ENCODE measurements at places on chromosomes 2 and 18.

DNA sequence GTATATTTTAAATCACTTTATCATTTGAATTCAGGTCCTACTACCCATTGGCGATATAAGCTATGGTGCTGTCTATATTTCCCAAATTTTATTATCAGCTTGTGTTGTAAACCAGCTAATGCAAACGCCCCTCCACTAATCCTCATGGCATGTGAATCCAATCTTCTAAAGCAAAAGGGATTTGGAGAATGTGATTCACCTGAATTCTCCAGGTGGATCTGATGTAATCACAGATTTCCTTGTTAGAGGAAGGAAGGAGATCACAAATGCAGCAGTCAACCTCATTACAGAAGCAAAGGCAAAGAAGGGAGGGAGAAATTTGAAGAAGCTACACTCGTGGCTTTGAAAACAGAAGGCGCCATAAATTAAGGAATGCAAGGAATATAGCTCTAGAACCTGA is 431.1 kb upstream of the CDH19 start:
- DNase-seq = no peak

DNA sequence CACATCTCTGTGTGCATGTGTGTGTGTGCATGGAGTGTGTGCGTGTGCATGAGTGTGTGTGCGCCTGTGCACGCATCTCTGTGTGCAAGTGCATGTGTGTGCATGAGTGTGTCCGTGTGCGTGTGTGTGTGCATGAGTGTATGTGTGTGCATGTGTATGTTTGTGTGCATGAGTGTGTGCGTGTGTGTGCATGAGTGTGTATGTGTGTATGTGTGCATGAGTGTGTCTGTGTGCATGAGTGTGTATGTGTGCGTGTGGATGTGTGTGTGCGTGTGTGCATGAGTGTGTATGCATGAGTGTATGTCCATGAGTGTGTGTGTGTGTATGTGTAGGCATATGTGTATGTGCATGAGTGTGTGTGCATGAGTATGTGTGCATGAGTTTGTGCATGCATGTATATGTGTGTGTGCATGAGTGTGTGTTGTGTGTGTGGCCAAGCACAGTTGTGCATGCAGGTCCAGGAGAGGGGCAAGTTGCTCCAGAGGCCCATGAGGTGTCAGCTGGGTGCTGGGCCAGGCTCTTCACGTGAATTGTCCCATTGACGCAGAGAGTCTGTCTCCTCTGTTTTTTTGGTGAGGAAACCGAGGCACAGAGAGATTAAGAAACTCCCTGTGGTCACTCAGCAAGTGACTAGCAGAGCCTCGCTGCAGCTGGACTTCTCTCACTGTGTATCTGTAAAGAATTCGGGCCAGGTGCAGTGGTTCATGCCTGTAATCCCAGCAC is 75.5 kb downstream of the ASB1 start:
- DNase-seq = no peak

DNA sequence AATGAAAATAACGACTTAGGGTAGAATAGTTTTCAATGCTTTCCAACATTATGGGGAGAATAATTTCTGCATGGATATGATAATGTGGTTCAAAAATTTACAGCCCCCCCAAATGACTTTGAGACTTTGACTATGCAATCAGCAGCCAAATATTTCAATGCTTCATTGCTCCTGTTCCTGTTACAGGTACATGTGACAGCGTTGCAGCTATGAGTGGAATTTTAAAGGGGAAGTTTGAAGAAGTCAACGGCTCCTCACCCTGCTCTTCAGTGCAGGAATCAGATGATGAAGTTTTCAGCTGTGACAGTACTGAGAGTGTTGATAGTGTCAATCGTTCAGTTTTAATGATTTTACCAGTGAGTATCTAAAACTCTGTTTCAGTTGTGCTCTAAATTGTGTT is 25.1 kb downstream of the CSRNP3 start:
- no peak for DNase-seq

DNA sequence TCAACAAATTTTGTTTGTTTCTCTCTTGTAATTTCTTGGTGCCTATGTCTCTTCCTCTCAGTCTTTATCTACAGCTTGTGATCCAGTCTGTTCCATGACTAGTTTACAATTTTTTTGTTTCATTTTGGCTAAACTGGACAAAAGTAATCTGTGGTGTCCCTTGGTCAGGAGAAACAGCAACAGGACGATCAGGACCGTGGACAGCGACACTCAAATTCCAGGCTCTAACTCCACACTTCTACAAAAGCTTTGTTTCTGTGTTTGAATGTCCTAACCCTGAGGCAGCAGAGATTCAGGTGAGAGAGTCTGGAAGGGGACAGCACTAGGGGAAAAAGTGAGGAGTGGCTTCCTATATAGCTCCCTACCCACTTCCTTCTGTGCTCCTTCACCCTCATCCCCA is 593.3 kb upstream of the FANCL start:
- no peak for DNase-seq

DNA sequence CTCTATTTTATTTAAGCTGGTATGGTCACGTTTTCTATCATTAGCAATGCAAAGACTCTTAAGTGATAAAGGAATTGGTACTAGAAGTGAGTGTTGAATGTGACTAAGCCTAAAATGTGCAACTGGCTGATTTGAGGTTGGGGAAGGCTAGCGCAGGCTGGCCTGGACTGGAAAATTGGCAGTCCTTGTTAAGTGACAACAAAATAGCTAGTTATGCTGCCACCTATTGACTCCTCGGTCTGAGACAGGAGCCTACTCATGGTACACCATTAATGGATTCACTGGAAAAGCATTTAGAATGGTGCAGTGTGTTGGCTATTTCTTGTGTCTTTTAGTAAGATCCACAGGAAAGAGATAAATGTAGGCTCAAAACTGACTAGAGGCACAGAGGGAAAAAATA is 5.7 kb upstream of the WIPF1 start:
- peak; percentile 23 for DNase-seq

- DNase-seq = no peak
These were observed 40.3 kb downstream of the DAPL1 start for GRCh38 chr2:158835431-158835830.

GRCh38 chr2:127173057-127173456 is 47.0 kb downstream of the CYP27C1 start:
- no peak for DNase-seq

DNA sequence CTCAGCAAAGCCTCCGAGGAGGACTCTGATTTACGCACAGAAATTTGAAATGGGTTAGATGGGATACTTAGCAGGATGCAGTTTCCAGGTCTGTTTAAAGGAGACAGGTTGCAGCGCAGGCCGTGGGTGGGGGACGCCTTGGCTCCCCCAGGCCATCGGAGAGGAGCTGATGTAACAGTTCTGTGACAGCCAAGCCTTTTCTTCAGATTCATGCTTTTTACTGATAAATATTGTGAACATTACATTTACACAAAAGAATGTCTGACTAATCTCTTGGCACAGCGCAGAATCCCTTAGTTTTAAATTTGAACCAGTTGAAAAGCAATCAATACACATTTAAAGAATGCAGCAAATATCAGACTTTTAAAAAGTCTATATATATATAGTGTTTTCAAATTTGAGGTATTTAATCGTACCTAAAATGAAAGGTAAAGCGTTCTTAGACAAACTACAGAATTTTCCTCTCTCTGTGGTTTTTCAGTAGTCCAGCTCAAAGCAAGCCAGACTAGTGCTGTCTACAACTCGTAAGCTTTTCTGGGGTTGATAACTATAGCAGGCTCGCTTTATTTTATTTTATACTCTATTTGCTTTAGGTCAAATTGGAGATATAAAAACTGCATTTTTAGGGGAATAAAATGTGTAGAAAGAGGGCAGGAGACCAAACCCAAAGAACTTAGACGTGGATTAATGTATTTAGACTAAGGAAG is 221.9 kb downstream of the PIEZO2 start:
- DNase-seq = no peak

DNA sequence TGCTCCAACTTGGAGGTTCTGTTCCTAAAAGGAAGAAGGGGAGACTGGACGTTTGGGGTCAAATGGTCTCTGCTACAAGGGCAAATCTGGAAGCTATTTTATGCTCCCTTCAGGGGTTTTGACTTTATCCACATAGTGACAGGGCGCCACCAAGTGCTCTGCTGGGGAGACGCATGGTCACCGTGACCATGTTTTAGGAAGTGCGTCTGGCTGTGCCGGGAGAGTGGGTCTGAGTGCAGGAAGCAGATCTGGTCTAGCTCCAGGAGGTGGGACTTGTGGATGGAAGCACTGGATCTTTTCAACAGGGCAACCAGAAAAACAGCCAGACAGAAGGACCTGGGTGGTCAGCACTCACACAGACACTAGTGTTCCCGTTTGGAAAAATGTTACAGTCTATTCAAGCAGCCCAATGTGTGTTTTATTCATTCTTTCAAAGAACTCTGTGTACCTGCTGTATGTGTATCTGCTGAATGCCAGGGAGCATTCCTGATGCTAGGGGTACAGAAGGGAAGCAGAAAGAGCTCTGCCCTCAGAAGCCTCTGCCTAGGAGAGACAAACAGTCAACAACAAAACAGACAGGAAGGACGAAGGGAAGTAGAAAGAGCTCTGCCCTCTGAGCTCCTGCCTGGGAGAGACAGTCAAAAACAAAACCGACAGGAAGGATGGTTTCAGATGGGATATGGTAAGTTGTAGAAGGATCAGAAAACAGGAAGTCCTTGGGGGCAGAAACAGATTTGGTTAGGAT is 14.3 kb downstream of the IMPA2 start:
- DNase-seq = peak; percentile 41

DNA sequence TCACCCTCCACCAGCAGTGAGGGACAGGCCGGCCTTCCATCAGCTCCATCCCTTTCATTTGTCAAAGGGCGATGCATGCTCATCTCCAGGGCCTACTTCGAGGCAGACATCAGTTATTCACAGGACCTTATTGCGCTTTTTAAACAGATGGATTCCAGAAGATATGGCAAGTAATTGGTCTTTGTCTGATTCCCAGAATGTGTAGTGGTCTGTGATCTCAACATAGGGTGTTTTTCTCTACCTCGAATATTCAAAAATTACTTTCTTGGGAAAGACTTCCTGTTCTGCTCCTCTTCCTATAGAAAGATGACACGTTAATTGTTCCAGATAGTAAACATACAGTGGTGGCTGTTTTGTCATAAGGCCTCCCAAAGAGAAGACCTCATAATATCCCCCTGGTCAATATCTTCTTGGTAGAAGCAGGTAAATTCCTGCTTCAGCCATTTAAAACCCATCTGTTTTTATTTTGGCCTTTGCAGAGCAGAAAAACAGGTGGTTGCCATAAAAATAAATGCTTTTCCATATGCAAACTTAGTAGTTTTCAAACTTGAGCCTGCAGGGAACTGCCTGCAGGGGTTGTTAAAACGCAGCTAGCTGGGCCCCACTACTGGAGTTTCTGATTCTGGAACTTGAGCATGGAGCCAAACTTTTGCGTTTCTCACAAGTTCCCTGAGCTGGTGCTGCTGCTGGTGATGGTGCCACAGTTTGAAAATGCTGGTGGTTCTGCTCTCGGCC is 8.2 kb downstream of the SMARCAL1 start:
- DNase-seq = no peak

DNA sequence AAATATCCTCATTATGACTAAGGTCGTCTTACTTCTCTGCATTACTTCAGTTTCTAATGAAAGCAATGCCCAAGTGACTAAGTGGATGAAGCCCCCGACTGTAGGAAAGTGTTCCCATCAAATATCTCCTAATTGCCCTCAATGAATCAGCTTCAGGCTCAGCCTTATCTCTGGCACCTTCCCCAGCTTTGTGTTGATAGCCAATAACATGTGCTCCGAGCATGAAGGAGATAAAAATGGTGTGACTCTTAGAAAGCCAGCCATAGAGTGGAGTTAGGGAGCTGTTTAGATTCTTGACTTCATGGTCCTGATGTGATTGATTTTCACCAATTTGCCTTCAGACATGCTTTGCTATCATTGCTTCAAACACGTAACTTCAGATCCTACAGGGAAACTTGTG is 339.2 kb upstream of the NRP2 start:
- no peak for DNase-seq

- DNase-seq = no peak
These were observed 92.4 kb upstream of the TTN start for GRCh38 chr2:178899656-178900055.

DNA sequence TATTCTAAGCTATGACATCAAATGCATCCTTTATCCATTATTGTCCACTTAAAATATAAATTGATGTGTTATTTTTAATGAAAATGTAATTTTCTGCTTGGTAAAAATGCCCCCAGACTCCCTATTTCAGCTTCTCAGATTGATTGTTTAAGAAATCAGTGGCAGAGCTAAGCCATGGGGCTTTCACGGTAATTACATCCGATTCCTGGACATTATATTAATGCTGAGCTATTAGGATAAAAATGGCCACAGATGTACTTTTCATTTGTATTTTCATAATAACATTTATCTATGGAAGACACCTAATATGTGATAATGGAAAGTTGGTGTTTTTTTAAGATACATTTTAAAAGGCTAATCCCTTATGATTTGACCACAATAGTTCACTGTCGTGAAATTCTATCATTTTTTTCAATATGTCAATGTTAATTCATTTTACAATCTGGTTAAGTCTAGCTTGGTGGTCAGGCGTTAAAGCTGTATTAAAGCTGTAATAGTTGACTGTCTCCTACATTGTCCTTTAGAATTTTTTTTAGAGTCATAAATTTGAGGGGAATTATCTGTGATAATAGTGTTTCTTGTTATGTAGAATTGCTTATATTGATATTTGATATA is 229.0 kb upstream of the UBE2E3 start:
- DNase-seq = no peak

GRCh38 chr2:23171108-23171507 is 213.9 kb upstream of the KLHL29 start:
- DNase-seq = no peak

DNA sequence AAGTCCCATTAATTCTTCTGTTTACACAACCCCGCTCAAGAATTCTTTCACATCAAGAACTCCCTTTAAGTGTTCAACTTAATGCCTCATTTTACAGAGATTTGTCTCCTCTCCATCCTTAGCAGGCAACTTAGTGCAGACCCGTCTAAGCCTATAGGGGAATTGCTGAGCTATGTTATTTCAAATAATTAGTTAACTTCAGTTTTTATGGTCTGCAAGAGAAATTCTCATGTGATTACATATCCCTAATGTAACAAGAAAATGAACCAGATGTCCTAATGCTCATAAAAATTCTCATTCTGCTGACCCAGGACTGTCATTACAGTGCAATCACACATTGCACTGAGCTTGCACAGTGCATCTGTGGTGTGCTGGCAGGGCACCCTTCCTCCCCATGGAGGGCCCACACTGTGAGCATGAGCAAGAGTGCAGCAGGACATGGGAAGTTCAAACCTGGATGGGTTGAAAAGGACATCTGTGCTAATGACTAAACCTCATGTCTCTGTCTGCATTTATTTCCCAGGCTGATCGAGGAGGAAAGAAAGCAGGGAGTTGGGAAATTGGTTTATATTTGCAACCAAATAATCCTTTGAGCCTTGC is 97.1 kb downstream of the COL5A2 start:
- no peak for DNase-seq

- no peak for DNase-seq
These were observed 59.2 kb upstream of the SLC5A7 start for GRCh38 chr2:107927034-107927534.

DNA sequence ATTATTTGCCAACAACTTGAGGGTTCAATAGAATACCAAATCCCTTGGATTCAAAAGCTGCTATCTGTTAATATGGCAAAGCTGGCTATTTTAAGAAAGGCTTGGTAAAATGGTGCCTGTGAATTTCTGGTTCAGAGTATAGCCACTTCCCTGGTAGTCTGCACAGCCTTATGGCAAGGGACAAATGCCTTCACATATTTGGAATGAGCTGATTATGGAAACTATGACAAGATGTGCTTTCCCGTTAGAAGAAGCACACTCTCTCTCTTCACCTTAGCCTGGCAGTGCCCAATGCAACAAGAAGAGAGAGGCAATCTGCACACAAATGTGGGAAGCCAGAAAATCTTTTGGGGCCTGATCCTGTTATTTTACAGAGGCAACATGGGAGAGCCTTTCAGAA is 47.5 kb upstream of the MAP3K20 start:
- DNase-seq = no peak

All from HCT116 (cell line).